ENCODE measurements at places on chromosomes 2 and 18. TPM values are rescaled to one million over a fixed set of nuclear protein-coding genes. Genes with fewer than 3 reads are reported as not detected.

DNA sequence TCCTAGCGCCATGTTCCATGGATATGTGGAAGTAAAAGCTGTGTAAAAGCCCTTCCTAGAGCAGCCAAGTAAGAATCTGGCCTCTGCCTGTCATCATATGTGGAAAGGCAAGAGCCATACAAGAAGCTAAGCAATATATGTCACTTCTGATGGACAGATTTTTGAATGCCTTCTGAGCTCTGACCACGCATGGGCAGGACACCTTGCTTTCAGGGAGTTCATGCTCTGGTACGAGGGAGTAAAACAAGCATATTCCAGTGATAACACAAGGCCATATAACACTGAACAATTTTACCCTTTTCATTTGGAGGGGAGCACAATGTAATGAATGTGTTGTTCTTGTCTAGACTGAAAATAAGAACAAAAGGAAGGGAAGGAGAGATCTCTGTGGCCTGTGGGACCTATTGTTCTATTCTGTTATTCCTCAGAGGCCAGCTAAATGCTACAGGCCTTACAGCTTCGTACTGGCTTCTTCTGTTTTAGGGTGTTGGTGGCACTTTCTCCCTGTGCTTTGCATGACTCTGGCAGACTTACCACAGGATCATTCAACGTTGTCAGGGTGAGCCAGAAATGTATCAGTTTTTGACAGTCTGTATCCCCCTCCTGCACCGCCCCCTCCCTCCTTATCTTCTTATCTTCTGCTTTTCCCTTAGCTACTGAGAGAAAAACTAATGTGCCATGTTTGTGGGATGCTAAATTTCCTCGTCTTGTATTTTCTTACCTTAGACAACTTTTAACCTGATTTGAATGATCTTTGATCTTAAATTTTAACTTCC, 99.5 kb downstream of the MAP4K4 start:
- H3K36me3 ChIP-seq, result no peaks in the 10 kb centered on the region
- peaks cover 16% of the 10 kb centered on the region for H3K27me3 ChIP-seq

- no peaks in the 10 kb centered on the region for H3K4me1 ChIP-seq
- H3K4me3 ChIP-seq, result no peak overlapping the region
- DNase-seq, result no peak
- H3K27ac ChIP-seq, result no peak overlapping the region
Observed at GRCh38 chr2:144163592-144163991, 356.3 kb downstream of the ZEB2 start.

DNA sequence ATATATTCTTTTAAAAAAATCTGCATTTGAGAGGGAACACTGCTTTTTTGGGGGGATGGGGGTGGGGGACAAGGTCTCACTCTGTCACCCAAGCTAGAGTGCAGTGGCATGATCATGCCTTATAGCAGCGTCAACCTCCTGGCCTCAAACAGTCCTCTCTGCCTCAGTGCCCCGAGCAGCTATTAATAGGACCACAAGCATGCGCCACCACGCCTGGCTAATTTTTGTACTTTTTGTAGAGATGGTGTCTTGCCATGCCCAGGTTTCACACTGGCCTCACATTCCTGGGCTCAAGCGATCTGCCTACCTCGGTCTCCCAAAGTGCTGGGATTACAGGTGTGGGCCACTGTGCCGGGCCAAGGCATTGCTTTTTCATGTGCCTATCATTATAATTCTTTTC, 154.2 kb downstream of the ATAD2B start:
- H3K27me3 ChIP-seq, result no peaks in the 10 kb centered on the region
- H3K36me3 ChIP-seq, result peaks cover 16% of the 10 kb centered on the region
- H3K4me1 ChIP-seq, result no peaks in the 10 kb centered on the region
- H3K4me3 ChIP-seq, result no peak overlapping the region
- no peak for DNase-seq
- H3K27ac ChIP-seq, result no peak overlapping the region

- H3K27me3 ChIP-seq, result no peaks in the 10 kb centered on the region
- H3K36me3 ChIP-seq, result peaks cover 7% of the 10 kb centered on the region
- DNase-seq, result no peak
- no peak overlapping the region for H3K4me3 ChIP-seq
- no peak overlapping the region for H3K27ac ChIP-seq
Observed at GRCh38 chr18:1906421-1906820, 664.9 kb downstream of the METTL4 start.

DNA sequence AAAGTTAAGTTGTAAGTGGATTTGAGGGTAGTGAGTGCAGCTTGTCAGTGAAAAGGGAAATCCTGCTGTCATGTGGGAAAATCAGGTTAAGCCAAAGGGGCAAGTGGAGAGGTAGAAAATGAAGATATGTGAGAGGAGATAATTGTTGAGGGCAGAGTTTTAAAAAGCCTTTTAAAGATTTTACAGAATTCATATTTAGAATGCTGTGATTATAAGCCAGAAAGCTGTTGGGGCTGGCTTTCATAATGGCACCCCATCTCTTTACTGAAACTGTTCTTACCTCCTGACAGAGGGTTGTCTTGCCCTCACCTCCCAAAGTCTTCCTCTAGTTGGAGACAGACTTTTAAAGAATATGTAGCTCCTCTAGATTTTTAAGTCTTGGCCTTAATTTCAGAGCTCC, 86.9 kb downstream of the MYO3B start:
- no peaks in the 10 kb centered on the region for H3K4me1 ChIP-seq
- H3K27ac ChIP-seq, result no peak overlapping the region
- DNase-seq, result no peak
- H3K27me3 ChIP-seq, result peaks cover 4% of the 10 kb centered on the region
- peaks cover 26% of the 10 kb centered on the region for H3K36me3 ChIP-seq

- no peak for DNase-seq
- no peaks in the 10 kb centered on the region for H3K4me1 ChIP-seq
- H3K36me3 ChIP-seq, result no peaks in the 10 kb centered on the region
- no peak overlapping the region for H3K4me3 ChIP-seq
Observed at GRCh38 chr2:154924531-154924930, 226.0 kb downstream of the KCNJ3 start.

GRCh38 chr18:47422524-47422923, 171.1 kb upstream of the SKOR2 start:
- DNase-seq, result no peak
- H3K36me3 ChIP-seq, result no peaks in the 10 kb centered on the region
- H3K27me3 ChIP-seq, result peaks cover 4% of the 10 kb centered on the region
- no peak overlapping the region for H3K4me3 ChIP-seq
- H3K4me1 ChIP-seq, result no peaks in the 10 kb centered on the region

DNA sequence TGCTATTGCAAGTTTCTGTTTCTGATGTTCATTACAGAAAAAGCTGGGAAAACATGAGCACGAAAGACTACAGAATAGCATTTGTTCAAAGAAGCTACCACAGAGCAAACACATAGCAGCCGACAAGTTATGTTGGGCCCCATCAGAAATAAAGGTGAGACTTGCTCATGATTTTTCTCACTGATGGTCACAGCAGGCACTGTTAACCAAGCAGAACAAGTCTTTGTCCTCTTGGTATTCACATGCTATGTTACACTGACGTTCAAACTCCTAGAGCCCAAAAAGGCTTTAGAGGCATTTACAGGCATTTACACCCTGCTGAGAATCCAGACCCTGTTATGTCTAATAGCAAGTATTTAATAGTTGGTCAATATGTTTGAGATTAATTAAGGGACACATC, 235.0 kb upstream of the HNMT start:
- no peaks in the 10 kb centered on the region for H3K27me3 ChIP-seq
- H3K27ac ChIP-seq, result no peak overlapping the region
- DNase-seq, result no peak
- H3K36me3 ChIP-seq, result peaks cover 9% of the 10 kb centered on the region
- no peaks in the 10 kb centered on the region for H3K4me1 ChIP-seq
- no peak overlapping the region for H3K4me3 ChIP-seq

DNA sequence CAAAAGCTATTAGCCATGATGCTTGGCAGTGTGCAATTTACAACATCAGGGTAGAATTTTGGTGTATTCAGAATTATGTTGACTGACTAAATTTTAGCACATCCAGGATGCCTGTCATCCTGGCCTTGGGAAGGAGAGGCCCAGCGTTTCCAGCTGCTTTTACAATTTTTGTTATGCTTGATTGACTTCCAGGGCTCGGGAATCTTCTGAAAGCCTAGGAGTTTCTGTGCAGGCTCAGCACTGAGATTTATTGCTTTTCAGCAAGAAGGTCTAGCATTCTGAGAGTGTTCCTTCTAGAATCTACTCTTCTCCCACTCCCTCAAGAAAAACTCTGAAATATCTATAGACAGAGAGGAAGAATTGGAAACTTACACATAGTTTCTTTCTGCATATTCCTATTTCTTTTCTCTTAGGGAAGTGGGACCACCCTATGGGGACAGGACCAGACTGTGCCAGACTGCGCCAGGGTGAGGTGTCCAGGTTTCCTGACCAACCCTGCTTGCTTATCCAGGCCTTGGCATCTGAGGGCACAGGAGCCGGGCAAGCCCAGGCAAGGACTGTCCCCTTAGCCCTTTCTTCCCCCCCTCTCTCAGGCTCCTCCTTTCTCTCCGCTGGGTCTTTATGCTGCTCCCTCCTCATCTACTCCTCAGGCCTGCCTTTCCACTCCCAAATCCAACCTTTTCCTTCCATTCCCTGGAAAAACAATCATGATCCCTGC, 26.9 kb downstream of the MAIP1 start:
- H3K36me3 ChIP-seq, result no peaks in the 10 kb centered on the region
- no peak overlapping the region for H3K27ac ChIP-seq
- no peaks in the 10 kb centered on the region for H3K27me3 ChIP-seq
- peaks cover 11% of the 10 kb centered on the region for H3K4me1 ChIP-seq
- no peak overlapping the region for H3K4me3 ChIP-seq
- no peak for DNase-seq

DNA sequence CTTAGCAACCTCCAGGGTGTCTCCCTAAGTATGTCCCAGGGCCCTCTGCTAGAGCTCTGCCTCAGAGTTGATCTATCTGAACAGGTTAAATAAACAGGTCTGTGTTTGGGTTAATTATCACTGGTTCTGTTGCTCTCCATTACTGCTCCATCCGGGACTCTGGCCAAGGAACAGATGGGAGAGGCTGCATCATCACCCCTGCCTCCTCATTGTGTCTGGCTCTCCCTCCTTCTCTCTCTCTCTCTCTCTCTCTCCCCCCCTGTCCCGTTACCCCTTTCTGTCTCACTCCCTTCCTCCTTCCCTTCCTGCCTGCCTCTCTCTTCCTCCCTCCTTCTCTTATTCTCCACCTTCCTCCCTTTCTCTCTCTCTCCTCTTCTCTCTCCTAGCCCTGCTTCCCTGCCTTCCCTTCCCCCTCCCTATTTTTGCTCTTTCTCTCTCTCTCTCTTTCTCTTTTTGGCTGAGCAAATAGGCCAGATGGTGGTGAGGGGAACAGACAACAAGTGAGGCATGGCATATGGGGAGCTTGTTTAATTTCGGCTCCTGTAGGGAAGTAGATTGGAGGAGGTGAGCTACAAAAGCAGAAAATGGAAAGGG, 62.1 kb downstream of the SETBP1 start:
- peak; percentile 58 for DNase-seq
- no peaks in the 10 kb centered on the region for H3K36me3 ChIP-seq
- peaks cover 24% of the 10 kb centered on the region for H3K27me3 ChIP-seq
- peak overlapping the region; percentile 88 for H3K4me3 ChIP-seq

DNA sequence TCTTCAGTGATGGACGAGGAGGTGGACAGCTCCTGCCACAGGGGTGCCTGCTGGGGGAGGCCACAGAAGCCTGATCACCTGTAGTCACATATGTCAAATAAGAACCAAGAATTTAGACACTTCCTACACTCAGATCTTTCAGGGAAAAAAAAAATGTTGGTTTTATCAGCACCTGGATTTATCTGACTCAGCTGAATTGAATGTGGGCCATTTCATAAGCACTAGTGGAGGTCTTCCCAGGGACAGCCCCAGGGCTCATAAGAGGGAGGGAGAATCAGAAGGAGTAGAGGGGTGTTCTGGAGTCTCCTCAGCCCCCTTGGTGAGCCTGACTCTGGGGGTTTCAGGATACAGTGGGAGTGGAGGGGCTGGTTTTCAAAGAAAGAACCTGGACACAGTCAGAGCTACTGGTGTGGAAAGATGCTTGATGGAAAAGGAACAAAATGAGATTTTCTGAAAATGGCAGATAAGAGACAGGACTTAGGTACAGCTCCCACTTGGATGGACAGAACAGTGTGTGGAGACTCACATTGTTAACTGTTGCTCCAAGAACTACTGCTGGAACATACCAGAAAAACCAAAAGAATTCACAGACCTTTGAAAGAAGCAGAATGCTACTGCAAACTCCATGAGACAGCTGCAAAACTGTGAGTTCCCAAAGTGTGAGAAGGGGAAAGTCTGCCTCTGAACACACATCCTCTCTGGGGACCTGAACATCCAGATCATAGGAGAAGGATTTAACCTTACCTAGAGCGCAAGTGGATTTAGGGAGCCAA, 45.4 kb downstream of the LCT start:
- H3K27ac ChIP-seq, result no peak overlapping the region
- DNase-seq, result no peak
- H3K4me1 ChIP-seq, result no peaks in the 10 kb centered on the region
- H3K27me3 ChIP-seq, result peaks cover 2% of the 10 kb centered on the region

DNA sequence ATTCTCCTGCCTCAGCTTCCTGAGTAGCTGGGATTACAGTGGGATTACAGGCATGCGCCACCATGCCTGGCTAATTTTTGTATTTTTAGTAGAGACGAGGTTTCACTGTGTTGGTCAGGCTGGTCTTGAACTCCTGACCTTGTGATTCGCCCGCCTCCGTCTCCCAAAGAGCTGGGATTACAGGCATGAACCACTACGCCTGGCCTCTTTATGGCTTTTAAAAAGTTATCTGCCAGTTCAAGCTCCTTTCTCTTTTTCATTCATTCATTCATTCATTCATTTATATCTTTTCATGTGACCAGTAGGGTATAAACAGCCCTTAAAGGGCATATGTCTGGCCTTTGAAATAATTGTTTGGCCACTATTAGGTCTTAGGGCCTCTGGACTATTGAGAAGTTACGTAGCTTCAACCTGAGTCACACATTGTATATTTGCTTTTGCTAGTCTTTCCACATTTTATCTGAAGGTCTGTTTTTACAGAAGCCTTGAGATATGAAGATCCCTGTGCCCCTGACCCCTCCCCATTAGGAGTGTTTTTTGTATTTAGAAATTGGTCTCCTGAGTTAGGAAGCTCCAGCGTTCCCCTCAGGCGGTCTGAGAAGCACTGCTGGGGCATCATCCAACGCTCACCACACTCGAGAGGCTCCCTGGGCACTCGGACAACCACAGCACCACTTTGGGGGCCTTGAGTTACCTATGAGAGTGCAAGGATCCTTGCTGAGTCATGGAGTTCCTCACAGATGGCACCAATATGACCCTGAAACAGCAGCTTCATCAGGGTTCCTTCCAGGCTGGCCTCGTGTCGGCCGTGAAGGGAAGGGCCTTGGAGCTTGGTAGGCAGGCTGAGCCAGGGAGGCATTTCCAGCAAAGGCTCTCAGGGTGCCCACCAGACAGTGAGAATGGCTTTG, 21.8 kb downstream of the FZD5 start:
- H3K27ac ChIP-seq, result no peak overlapping the region
- H3K4me3 ChIP-seq, result no peak overlapping the region
- H3K27me3 ChIP-seq, result no peaks in the 10 kb centered on the region
- H3K36me3 ChIP-seq, result no peaks in the 10 kb centered on the region
- DNase-seq, result no peak

GRCh38 chr2:133262893-133263292, 305.4 kb downstream of the NCKAP5 start:
- no peak overlapping the region for H3K4me3 ChIP-seq
- H3K27ac ChIP-seq, result no peak overlapping the region
- H3K36me3 ChIP-seq, result no peaks in the 10 kb centered on the region

GRCh38 chr18:13320891-13321425, 102.4 kb downstream of the LDLRAD4 start:
- H3K27ac ChIP-seq, result no peak overlapping the region
- no peak overlapping the region for H3K4me3 ChIP-seq
- peaks cover 7% of the 10 kb centered on the region for H3K36me3 ChIP-seq
- H3K27me3 ChIP-seq, result no peaks in the 10 kb centered on the region
- H3K4me1 ChIP-seq, result no peaks in the 10 kb centered on the region
- no peak for DNase-seq

The LIMS3 gene
- 0.98 TPM for total RNA-seq

The GRHL1 gene
- total RNA-seq, result 4.3 TPM

The GRP gene
- not detected for total RNA-seq

The ADNP2 gene
- total RNA-seq, result 31.0 TPM

All from glutamatergic neuron (in vitro differentiated cells).